NCI-H2029 treated with DMSO at 0.1 percent for 48 hours (cell line): ENCODE measurements at places on chromosomes 11 and 22.

DNA sequence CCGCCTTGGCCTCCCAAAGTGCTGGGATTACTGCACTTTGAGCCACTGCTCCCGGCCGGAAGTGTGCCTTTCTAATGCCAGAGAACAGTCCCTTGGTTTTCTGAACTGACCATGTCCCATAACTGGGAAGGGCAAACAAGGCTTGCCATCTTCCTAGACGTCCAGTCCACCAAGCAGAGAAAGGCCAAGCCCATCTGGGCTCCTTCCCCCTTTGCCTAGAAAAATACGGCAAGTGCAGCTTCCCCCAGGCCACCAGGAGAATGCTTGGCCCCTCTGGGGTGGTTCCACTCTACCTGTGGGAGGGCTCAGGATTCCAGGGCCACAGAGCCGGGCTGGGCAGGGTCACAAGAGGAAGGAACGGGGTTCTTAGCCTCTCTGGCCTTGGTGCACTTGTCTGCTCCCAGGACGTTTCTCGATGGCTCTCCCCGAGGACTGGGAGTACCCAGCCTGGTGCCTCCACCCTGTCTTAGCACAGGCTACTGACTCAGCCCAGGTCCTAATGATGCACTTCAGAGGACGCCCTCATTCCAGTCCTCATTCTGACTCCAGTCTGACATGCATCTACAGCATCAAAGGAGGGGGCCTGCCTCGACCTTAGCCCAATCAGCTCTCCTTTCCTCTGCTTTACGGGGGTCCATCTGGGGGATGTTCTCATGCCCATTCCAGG, 1.2 kb downstream of the USP2 start:
- no peak for DNase-seq

- DNase-seq, result no peak
Observed at GRCh38 chr11:43578346-43579170, 102.0 kb upstream of the HSD17B12 start.

- no peak for DNase-seq
Observed at GRCh38 chr11:44873537-44873936, 77.1 kb downstream of the TP53I11 start.

GRCh38 chr11:30471244-30471643, 114.9 kb downstream of the MPPED2 start:
- no peak for DNase-seq

- DNase-seq, result no peak
Observed at GRCh38 chr11:86418106-86418505, 43.4 kb downstream of the CCDC81 start.

- DNase-seq, result no peak
Observed at GRCh38 chr11:62054081-62054480, 69.7 kb upstream of the INCENP start.
